ENCODE measurements at places on chromosomes 11 and 22.

- DNase-seq: no peak
These were observed 44.4 kb downstream of the FAT3 start for GRCh38 chr11:92269021-92269420.

GRCh38 chr11:122069707-122070360, 46.2 kb downstream of the BLID start:
- DNase-seq: no peak

DNA sequence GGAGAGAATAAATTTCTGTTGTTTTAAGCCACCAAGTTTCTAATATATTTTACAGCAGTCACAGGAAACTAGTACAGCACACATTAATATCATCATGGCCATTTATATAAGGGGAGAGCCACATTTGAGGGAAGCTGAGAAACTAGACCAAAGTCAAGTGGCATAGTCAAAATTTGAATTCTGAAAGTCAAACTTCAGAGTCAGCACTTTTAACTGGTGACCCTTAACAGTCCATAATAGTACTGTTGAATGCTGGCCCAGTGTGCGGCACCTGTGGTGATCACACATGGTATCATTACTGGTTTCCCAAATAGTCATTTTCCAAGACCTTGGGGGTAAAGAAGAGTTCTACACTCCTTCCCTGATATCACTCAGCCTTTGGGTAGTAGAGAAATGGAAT, 44.3 kb upstream of the PAX6 start:
- DNase-seq: no peak

DNA sequence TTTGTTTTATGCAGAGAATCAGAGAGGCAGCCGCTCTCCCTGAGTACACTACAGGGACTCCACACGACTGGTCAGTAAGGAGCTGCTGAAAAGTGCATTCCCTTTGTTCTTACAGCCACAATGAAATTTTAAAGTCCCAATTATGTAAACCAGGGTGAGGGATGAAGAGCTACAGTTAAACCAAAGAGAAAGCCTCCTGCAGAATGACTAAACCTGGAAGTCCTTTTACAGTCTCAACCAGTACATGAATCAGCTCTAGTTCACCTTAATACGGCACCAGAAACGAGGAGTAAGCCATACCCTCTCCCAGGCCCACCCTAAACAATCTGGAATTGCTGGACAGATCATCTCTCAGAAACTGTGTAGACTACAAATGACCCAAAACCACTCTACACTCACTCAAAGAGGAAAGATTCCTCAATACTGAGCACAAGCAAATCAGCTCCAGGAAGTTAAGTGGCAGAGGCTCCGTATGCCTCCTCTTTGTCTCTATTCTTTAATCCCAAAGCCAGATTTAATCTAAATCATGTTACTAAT, 113.1 kb downstream of the RBFOX2 start:
- DNase-seq: no peak

- no peak for DNase-seq
These were observed 187.4 kb downstream of the MN1 start for GRCh38 chr22:27614006-27614649.

DNA sequence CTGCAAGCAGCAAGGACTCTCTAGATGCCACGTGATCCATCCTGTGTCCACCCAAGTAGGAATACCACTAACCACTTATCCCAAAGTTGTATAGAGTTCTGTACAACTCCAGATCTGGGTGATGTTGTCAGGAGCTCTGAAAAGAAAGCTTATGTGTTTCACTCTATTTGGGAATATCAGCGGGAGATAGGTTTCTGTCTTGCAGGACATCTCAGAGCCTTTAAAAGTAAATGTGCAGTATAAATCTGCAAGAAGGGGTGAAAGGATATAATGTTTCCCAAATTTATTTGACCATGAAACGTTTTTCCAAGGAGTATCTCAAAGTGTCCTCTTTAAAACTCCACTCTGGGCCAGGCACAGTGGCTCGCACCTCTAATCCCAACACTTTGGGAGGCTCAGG, 13.9 kb downstream of the IRAG1 start:
- DNase-seq: no peak

GRCh38 chr22:48957987-48958321, 869.7 kb downstream of the BRD1 start:
- no peak for DNase-seq

- peak; percentile 79 for DNase-seq
These were observed 27.1 kb downstream of the CYTH4 start for GRCh38 chr22:37309211-37310074.

DNA sequence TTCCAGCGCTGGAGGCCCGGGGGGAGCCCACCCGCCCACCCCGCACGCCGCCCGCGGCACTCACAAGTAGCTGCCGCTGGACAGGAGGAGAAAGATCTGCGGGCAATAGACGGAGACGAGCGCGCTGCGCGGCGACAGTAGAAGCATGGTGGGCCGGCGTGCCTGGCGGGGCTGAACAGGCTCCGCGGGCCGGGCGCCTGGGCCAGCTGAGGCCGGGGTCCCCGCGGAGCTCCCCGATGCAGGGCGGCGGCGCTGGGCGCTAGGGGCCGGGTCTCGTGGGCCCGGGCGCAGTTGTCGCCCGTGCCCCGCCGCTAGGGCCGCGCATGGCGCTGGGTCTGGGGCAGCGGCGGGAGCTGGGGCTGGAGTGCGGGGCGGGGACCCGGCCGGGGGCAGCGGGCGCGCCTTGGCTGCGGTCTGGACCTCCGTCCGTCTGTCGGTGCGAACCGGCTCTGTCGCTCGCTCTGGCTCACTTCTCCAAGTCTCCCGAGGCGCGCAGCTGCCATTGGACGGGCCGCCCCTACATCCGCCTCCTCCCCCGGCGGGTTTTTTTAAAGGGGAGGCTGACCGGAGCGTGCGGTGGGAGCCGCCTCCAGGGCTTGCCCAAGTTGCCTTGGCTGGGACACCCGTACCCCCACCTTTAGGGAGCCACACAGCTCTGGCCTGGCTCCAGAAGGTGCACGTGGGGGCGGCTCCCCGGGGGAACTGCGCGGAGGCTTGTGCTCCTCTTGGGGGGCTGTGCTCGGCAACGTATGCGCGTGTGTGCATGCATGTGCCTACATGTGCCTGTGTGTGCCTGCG, 4.7 kb downstream of the WNT7B start:
- DNase-seq: no peak

DNA sequence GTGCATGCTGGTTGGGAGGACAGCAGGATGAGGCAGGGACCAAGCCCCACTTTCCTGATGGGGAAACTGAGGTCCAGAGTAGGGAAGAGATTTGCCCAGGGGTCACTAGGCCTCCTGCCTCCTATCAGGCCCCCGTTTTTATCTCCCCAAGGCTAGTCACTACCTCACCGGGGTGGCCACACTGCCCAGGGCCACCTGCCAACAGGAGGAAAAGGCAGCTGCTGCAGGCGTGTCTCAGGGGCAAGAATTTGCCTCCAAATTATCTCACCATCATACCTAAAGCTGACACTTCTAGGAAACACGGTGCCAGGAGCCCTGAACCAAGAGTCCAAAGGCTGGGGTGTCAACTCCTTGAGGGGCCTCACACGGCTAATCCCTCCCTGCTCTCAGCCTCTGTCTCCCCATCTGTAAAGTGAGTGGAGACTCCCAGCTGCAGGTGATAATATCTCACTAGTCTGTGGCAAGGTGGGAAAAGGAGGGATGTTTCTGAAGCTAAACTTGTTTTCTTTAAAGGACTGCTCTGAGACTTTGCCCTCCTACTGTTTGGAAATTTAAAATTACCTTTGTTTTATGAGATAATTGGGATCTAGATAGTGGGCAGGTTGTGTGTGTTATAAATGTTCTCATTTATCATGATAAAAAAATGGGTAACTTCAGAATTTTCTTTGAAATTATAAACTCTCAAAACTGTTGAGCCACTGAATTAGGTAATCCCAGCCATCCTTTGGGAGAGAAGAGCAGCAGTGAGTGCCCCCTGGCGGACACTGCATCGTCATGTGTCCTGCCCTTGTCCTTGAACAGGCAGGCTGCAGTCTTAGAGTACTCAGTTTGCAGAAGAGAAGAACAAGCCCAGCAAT, 60.0 kb downstream of the MYO7A start:
- peak; percentile 68 for DNase-seq

DNA sequence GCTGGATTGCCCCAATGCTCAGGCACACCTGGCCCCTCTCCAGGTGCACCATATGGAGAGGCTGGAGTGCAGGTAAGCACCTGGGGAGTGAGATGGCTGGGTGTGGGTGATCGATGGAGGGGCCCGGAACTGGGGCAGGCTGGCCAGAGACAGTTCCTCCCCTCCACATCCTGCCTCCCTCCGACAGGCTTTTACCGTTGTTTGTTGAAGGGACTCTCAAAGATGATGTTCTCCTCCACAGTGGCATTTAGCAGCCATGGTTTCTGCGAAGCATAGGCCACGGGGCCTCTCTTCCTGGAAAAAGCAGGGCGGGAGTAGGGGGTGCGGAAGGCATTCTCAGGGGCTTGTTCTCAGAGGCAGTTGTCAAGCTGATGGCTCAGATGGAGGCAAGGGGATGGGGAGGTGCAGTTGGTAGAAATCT, 25.9 kb upstream of the KCNJ11 start:
- DNase-seq: no peak

DNA sequence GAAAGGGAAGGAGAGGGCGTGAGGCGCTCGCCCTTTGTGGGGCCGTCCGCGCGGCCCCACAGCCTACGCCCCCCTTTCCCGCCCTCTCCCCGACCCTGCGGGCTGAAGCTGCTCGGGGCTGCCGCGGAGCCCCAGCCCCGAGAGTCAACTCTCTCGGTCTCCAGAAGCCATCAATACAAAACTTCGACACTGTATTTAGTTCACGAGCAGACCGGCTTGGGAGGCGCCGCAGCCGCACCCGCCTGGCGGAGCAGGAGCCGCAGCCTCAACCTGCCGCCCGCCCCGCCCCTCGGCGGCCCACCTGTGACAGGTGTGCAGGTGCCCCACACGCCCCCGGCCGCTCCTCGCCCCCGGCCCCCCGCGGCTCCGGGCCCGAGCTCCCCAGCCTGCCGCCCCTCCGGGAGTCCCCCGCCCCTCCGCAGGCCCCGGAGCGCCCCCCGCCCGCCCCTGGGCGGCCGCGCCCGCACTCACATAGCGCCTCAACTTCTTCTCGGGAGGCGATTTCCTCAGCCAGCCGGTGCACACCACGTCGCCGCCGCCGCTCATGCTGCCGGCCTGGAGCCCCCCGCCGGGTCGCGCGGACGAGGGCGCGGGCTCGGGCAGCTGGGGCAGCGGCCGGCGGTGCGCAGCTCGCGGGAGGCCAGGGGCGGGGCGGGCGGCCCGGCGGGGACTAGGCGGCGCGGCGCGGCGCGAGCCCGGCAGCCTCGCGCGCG, at the start of gene GAB2:
Gene GAB2 (minus strand): TSS at position 646 of the 713 bp plus-strand sequence. CDS start 100 bp downstream, at position 546.
- no peak for DNase-seq

DNA sequence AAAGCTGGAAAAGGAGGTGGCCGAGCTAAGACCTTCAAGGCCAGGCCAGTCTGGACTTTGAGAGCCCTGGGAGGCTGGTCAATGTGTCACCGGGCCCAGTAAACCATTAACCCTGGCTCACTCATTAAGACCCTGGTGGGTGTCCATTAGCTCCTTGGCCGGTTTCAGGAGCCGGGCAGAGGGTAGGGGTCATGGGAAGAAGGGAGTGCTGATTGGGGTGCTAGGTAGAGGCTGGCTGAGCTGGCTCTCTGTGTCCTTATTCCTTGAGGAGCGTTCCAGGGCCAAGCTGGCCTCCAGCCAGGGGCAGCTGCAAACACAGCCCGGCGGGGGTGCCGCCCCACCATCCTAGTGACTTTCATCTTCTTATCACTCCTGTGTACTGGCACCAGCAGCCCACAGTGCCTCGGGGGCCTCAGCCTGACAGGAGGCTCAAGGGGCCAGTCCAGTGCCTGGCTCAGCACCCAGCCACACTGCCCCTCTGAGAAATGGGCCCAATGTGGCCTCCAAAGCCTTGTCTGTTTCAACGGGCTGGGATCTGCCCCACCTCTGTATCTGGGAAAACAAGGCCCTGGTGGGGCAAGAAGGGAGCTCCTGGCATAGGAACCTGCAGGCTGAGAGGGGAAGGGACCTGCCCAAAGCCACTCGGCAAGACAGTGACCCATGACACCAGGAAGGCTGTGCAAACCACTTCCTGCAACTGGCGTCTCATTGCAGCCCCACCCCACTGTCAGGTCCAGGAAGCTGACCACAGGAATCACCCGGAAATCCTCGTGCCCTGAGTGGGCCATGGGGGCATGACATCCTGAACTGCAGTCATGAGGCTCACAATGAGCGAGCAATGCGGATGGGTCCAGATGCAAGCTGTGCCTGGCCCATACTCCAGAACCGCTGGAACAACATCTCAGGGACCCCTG, 15.1 kb upstream of the RGL4 start:
- peak; percentile 15 for DNase-seq

DNA sequence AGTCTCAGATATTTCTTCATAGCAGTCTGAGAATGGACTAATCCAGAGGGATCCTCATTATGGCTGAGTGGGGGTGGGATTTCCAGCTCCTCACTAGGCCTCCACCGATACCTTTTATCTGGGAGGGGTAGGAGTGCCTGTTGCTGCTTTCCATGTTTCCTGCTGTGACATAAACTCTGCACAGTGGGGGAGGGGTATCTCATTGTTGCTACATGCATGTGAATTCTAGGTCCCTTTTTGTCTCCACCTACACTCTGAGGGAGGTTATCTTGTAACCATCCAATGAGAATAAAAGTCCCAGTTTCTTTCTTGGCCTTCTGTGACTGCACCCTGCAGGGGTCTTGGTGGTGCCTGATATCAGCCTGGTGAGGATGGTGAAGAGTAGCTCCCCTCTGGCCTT, 60.5 kb downstream of the ADAMTS15 start:
- no peak for DNase-seq

DNA sequence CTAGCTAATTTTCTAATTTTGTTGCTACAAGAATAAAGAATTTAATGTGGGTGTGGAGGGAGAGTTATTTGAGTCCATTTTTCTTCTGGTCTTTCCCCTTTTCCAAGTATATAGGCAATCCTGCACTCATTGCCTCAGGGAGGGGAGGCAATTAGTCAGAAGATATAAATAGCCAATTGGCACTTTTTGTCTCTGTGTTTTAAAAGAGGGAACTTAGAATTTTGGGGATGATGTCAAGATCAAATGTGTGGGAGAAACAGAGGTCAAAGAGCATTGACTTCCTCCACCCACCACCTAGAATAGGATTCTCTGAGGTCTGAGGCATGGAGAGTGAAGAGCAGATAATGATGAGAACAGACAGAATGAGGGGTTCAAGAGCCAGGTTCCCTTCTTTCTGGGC, 120.3 kb upstream of the ZC3H12C start:
- no peak for DNase-seq

DNA sequence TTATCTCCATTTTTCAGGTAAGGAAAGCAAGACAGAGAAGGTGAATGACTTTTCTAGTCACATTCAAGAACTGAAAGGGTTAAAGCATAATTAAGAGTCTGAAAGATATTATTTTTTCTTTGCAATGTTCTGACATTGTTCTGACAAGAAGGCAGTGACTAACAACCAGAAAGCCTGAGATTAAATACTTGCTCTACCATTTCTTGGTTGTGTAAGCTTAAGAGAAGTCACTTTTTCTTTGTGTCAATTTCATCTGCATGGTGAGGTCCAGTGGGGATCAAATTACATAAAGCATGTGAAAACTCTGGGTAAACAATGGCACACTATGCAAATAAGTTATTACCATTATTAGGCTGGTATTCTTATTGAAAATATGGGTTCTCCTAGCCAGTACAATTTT, 73.7 kb downstream of the PHF21A start:
- DNase-seq: no peak
